ENCODE measurements at places on chromosomes 6 and 20.

- DNase-seq, result no peak
Measured at GRCh38 chr6:54238396-54238795, 69.8 kb upstream of the TINAG start.

GRCh38 chr6:126113261-126113660, 126.9 kb downstream of the TRMT11 start:
- DNase-seq, result no peak

GRCh38 chr6:7909323-7910276, 988 bp downstream of the TXNDC5 start:
- DNase-seq, result no peak

DNA sequence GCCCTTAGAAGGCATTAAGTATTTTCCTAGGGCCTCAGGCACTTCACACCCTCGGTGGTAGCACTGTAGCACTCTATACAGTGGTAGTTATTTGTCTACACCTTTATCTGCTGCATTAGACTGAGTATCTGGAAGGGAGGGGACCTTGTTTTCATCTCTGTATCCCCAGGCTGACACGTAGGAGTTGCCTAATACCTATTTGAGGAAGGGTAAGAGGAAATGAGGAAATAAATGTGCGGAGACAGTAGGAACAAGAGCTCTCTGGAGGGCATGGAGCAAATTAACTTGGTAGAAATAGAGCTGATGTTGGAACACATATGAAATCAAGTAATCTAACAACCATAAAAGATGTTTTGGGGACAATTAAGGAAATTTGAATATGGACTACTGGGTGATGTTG, 3.9 kb downstream of the CNPY3 start:
- DNase-seq, result no peak

DNA sequence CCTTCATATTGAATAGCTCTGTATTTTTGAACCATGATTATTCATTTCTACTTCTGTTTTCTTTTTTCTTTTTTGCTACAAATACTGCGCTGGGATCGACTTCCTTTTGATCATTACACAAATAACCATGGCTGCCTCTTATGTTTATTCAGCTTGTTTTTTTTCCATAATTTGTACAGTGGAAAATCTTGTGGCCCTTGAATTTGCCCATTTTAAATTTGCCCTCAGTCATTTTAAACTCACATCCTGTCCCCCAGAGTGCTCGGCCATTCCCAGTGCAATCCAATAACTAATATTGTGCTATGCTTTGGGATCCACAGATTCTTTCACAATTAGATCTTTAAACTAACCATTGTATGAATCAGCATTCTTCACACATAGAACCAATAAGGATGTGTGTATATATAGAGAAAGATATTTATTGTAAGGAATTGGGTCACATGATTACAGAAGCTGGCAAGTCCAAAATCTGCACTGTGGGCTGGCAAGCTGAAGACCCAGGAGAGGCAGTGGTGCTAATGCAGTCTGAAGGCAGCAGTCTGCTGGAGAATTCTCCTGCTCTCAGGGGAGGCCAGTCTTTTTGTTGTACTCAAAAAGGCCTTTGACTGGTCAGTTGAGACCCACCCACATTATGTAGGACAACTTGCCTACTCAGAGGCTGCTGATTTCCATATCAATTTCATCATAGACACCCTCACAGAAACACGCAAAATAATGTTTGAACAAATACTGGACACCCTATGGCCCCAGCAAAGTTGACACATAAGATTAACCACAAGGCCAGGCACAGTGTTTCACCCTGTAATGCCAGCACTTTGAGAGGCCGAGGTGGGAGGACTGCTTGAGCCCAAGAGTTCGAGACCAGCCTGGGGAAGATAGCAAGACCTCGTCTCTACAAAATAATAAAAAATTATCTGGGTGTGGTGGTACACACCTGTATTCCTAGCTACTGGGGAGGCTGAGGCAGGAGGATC, 147.1 kb downstream of the MTHFD1L start:
- DNase-seq, result no peak

DNA sequence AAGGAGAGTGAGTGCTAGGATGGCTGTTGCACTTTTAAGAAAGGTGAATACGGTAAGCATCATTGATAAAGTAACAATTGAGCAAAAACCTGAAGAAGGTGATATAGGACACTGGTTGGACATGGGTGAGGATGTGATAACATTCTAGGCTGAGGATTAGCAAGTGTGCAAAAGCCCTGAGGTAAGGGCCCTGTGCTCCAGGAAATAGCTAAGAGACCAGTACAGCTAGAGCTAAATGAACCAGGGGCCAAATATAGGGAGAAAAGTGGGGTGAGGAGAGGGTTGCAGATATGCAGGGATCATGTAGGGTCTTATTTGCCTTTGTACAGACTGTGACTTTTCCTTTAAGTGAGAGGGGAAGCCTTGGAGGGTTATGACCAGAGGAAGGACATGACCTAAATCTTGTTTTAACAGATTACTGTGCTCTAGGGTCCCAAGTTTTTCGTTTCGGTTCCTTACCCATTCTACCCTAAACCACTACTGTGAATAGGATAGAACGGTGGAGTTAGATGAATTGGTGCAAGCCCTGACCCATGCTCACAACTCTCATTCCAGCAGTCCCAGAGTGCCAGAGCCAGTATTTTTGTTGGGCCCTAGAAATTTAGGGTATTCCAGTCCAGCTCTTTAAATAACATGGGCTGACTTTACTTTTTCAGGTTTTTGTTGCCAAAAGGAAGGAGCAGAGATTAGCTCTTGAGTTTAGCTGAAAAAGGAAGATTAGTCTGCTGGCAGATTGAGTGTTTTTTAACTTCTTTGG, 10.7 kb downstream of the MAPK14 start:
- DNase-seq, result no peak

- DNase-seq, result no peak
Measured at GRCh38 chr6:5994234-5994998, 12.3 kb downstream of the NRN1 start.

- no peak for DNase-seq
Measured at GRCh38 chr6:34855463-34855862, 32.4 kb downstream of the TAF11 start.

- no peak for DNase-seq
Measured at GRCh38 chr6:127748290-127748689, 152.6 kb downstream of the THEMIS start.

- DNase-seq, result no peak
Measured at GRCh38 chr20:61862881-61863280, 202.8 kb downstream of the TAF4 start.

- no peak for DNase-seq
Measured at GRCh38 chr6:17420368-17420767, 27.0 kb downstream of the CAP2 start.

DNA sequence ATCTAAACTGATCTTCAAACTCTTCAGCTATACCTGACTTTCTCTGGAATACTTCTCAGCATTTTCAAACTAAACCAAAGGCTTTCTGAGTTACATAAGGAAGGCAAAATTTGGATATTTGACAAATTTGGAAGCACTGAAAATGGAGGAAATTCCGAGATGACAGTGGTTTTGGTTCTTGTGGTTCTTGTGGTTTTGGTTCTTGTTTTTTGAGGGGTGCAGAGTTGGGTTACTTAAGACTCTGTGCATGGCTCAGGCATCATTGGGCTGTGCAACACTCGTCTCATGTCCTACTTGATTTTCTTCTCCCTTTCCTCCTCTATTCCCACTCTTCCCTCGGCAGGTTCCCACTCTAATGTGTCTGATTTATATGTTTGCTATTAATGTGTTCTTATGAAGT, 78.0 kb downstream of the SLC22A3 start:
- DNase-seq, result no peak

GRCh38 chr20:11777387-11778205, 140.1 kb upstream of the BTBD3 start:
- no peak for DNase-seq

GRCh38 chr6:87753131-87753685, 51.2 kb upstream of the AKIRIN2 start:
- no peak for DNase-seq

DNA sequence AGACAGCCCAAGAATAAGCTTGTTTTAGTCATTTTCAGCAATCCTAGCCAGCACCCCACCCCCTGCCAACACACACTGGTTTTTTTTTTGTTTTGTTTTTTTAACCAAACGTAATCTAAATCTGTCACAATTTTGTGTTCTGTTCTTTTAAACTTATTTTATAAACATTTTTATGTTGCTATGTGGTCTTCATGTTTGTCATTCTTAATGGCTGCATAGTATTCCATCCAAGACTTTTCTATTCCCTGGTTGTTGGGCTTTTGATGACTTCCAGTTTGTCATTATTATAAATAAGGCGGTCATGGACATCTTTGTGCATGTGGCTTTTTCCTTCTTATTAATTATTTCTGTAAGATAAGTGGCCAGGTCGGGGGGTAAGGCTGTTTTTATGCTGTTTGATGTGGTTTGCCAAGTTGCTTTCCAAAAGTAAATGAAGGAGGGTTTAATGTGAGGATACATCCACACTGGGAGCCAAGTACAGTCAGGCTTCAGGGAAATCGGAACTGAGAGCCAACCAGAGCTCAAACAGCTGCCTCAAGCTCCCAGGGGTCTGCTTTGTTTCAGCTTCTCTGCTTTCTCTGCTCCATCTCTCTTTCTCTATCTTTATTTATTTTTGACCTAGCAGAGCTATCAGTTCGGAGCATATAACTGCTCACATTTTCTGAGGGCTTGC, 125.8 kb downstream of the VEGFA start:
- no peak for DNase-seq

DNA sequence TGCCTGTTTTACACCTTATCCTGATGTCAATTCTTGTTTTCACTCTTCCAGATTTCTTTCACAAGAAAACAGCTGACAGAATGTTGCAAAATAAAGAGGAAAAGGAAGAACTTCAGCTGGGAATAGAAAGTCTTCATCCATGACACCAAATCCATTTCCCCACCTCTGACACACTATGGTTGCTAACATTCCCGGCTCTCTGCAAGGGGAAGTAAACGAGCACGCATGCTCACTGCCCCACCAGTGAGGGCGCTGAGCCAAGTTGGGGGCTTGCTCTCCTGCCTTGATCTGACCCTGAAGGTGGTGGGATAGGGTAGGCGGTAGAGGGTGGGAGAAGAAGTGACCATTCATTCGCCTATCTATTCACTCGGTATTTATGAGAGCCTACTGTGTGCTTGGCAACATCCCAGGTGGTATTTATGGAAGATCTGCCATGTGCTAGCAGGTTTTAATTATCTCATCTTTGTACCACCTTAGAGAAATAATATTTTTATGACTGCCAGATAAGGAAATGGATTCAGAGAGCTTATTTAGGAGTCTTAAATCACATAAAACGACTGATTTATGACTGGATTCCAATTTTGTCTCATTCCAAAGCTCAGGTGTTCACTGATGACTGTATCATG, 206.2 kb downstream of the FOXC1 start:
- DNase-seq, result no peak

GRCh38 chr6:74642101-74642500, 563.8 kb downstream of the COL12A1 start:
- DNase-seq, result no peak

DNA sequence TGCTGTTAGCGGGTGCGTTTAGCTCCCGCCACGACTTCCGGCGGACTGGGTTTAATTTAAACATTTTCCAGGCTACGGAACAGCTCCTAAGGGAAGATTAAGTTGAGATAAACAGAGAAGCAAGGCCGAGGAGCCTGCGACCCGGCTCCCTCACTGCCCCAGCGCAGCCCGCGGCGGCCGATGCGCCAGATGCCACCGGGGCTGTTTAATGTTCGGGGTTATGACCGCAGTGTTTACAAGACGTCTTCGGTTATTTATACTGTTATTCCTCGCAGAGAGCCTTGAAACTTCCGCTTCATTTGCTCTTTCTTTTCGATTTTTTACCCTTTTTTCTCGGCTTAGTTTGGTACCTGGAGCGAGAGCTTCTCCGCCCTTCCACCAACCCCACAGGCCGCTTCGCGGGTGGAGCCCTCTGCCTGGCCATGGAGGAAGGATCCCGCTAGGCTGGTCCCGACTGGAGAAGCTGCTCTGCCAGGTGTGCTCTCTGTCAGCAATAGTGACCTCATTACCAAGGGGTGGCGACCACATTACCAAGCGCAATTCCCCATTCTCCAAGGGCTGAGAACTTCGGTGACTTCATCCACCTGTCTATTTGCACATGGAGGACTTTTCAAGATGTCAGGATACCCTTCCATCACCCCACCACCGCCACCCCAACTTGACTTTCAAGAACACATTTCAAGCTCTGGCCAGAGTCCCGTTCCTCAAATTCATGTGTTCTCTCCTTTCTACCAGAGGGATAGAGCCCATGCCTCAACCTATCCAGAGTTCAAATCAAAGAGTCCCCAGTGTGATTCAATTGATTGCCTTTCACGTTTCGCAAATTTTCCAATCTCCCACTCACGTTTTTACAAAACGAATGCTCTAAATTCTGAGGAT, 4.1 kb downstream of the TCF21 start:
- DNase-seq, result no peak

- DNase-seq, result no peak
Measured at GRCh38 chr6:75089151-75089897, 116.5 kb downstream of the COL12A1 start.

DNA sequence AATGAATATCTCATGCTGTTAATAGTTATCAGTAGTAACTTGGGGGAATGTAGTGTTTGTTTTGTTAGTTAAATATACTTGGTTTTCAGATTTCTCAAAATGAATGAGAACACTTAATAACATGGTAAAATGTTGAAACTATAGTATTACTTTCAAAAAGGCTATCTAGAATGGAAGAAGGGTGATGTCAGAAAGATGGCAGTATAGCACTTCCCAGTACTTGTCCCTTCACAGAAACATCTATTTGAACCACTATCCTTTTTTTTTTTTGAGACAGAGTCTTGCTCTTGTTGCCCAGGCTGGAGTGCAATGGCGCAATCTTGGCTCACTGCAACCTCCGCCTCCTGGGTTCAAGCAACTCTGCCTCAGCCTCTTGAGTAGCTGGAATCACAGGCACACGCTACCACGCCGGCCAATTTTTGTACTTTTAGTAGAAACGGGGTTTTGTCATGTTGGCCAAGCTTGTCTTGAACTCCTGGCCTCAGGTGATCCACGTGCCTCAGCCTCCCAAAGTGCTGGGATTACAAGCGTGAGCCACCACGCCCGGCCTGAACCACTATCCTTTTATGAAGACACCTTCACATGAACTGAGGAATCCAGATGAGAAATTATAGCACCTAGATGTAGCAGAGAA, 4.7 kb upstream of the ECHDC1 start:
- DNase-seq, result no peak

GRCh38 chr20:11101243-11101642, 427.4 kb upstream of the JAG1 start:
- no peak for DNase-seq

DNA sequence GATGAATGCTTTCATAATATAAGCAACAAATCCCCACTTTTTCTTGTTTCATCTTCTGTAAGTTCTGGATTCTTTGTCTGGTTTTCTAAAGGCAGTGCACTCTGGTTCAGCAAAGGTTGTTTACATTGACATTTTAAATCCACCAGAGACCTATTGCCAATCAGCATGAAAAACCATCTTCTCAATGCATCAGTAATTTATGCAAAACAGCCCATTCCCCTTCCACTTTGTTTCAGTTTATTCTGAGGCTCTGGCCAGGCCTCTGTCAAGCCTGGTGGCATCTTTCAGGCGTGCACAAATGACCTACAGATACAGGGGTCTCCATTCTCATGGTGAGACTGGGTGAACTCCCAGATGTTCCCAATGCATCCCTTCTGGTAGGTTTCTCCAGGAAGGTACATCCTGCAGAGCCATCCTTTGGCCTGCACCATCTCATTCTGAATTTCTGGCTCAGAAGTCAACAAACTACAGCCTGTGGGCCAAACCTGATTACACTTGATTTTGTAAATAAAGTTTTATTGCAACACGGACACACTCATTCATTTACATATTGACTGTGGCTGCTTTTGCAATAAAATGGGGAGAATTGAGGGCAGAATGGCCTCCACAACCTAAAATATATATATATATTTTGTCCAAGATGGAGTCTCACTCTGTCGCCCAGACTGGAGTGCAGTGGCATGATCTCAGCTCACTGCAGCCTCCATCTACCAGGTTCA, 405.4 kb downstream of the PREX1 start:
- no peak for DNase-seq
